ENCODE measurements at places on chromosomes 4 and X. TPM values are rescaled to one million over a fixed set of nuclear protein-coding genes. Genes with fewer than 3 reads are reported as not detected.

Gene FAM9C
- not detected for total RNA-seq

Gene SSX2
- not detected for total RNA-seq

Gene IL2RG
- not detected for total RNA-seq

Gene GAGE1
- not detected for total RNA-seq

Gene NEIL3
- 4.0 TPM for total RNA-seq

Gene PCSK1N
- total RNA-seq = not detected

Gene HPGDS
- total RNA-seq = not detected

Gene SMS
- total RNA-seq = 324 TPM

Gene ITM2A
- total RNA-seq = 1.3 TPM

Gene MAGEA3
- total RNA-seq = not detected

Gene LDOC1
- total RNA-seq = 6.8 TPM

Gene KCNE5
- 0.66 TPM for total RNA-seq

Gene L1CAM
- 1.2 TPM for total RNA-seq

Gene CT45A1
- not detected for total RNA-seq

Gene NPNT
- 0.29 TPM for total RNA-seq

Gene FAM120C
- 6.0 TPM for total RNA-seq

Gene SH2D1A
- not detected for total RNA-seq

Gene HSD17B13
- 0.15 TPM for total RNA-seq

Gene ABHD18
- 5.5 TPM for total RNA-seq

Gene SEC24B
- total RNA-seq = 14.7 TPM

Gene IGBP1
- total RNA-seq = 68.8 TPM

Gene SOD3
- 42.3 TPM for total RNA-seq

Gene FNIP2
- 43.5 TPM for total RNA-seq

Gene CXCL3
- 10.6 TPM for total RNA-seq

Gene ACSL4
- total RNA-seq = 218 TPM
